AG04450 (cell line): ENCODE measurements at places on chromosomes 7 and 10. TPM values are rescaled to one million over a fixed set of nuclear protein-coding genes. Genes with fewer than 3 reads are reported as not detected.

NUTM2D gene
- polyA plus RNA-seq, result 0.78 TPM in 2 replicates

PVRIG gene
- 0.42 TPM in 1 of 2 replicates, not detected in the other for polyA plus RNA-seq

PLPP4 gene
- polyA plus RNA-seq, result 0.10 TPM in 1 of 2 replicates, not detected in the other

GIMAP4 gene
- polyA plus RNA-seq, result not detected in 2 replicates

RPEL1 gene
- polyA plus RNA-seq, result 0.15 and 0.20 TPM in 2 replicates

TMEM213 gene
- polyA plus RNA-seq, result not detected in 2 replicates

DLX5 gene
- polyA plus RNA-seq, result not detected in 2 replicates

FAM13C gene
- polyA plus RNA-seq, result 3.1 and 4.6 TPM in 2 replicates

PLCE1 gene
- 2.0 and 2.2 TPM in 2 replicates for polyA plus RNA-seq

GRCh38 chr7:82266081-82266480 lies 177.5 kb downstream of the CACNA2D1 start:
- no peak for DNase-seq

- DNase-seq, result no peak
These were observed 3.7 kb upstream of the GDF10 start for GRCh38 chr10:47296156-47296894.

- DNase-seq, result no peak
These were observed 49.9 kb downstream of the ZNF365 start for GRCh38 chr10:62424026-62424425.

DNA sequence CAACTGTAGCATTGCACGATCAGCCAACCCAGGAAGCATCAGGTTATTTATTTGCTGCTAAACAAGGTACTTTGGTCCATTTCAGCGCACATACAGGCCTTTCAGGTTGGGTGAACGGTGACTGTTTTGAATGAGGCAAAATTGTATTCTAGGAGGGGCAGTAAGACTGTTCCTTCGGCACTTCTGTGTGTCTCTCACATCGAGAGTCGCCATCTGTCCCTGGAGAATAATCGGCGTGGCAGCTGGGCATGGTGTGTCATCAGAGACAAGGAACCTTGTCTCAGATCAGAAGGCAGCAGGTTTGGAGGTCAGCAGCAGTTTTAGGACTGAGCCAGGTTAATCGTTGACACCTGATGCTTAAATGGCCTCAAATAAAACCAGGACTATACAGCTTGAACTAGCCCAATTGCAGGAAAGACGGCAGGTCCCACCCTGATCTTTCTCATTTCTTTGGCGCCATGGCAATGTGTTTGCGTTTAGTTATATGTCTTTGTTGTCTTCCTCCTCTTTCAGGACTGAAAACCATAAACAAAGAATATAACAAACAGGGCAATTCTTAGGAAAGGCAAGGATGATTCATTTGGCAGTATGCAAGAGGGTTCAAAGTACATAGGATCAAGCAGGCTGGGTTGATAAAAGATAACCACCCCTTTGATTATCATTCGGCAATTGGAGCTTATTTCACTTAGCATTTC lies 92.0 kb upstream of the PRR15 start:
- no peak for DNase-seq

GRCh38 chr7:35734001-35734483 lies 39.1 kb upstream of the HERPUD2 start:
- no peak for DNase-seq

DNA sequence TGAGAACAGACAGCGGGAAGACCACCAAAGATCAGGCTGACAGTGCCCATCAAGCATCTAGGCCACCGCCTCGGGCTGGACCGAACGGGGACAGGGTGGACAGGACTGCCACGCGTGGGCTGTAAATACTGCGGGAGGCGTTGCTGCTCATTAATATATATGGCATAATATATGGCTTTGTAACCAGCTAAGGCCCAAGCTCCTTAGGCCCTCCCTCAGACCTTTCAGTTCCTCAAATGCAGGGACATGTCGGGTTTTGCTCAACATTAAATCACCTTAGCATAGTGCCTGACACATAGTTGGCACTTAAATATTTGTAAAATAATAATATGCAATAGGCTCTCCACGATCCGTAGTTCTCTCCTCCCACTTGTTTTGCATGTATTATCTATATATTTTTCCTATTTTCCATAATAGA lies 402 bp upstream of the TMEM168 start:
- DNase-seq, result no peak

GRCh38 chr7:151310578-151310977 lies 31.0 kb upstream of the NUB1 start:
- no peak for DNase-seq

DNA sequence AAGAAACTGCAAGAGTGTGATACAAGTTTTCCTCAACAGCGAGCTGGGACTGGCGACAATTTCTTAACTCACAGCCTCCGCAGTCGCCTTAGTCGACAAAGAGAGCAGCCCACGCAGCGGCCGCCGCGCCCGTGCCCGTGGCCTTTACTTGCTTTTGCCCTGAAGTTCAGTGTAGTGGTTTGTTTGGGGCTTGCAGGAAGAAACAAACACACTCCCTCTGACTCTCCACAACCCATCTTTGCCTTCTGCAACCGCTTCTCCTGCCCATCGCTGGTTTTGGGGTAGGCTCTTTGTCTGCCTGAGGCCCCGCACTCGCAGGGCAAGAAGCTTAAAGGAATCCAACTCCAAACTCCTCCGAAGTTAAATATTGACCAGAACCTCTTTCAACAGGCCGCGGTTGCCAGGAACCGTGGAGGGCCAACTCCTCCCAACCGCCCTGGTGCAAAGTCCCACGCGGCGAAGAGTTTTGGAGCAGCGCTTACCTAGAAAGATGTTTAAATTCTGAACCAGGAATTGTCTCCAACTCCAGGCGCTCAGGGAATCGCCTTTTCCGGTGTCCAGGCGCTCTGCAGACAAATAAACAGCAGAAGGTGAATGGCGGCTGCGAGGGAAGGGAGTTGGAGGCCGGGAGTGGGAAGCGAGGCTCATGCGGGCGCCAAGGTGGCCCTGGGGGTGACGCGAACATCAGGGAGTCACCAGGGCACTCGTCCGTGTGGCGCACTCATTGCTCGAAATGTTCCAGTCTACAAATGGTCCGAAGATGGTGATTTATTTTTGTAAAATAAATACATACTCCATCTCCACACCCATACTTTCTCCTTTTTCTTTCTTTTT lies 8.3 kb downstream of the HOXA4 start:
- DNase-seq, result no peak

DNA sequence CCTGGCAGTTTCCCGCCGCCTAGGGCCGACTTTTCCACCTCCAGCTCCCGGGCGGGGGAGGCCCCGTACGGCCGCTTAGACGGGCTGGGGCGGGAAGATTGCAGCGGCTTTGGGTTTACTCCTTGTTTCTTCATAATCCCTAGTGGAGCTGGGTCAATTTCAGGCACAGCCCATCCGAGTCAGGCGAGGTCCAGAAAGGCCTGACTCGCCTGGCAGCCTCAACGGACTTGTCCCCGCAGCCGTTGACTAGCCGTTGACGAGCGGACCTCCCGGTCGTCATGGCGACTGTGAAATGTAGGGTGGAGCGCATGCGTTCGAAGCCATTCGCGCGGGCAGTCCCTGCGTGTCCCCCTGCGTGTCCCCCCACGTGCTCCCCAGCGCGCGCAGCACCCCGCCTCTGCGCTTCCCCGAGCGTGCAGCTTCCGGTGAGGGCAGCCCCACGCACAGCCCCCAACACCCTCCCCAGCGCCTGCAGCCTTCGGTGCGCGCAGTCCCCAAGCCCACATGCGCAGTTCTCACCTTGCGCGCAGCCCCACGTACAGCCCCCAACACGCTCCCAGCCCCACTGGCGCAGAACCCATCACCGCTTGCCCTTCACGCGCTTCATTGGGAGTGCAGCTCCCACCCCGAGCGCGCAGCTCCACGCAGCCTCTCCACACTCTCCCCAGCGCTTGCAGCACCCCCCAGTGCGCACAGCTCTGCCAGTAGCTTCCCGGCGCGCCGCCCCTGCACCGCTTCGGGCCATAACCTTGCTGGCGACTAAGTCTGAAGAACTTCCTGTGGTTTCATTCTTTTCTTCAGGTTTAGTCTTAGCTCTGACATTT lies 67.8 kb downstream of the TBX20 start:
- no peak for DNase-seq

DNA sequence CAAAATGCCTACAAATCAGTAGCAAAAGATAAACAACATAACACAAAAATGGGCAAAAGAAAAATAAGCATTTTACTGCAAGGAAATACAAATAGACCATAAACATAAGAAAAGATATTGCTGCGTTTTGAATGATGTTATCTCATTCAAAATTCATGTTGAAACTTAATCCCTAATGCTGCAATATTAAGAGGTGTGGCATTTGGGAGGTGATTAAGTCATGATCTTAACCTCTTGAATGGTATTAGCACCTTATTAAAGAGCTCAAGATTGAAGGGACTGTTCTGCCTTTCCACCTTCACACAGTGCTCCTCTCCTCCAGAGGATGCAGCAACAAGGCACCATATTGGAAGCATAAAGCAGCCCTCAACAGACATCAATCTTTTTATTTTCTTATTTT lies 12.4 kb upstream of the TNKS2 start:
- DNase-seq, result no peak

DNA sequence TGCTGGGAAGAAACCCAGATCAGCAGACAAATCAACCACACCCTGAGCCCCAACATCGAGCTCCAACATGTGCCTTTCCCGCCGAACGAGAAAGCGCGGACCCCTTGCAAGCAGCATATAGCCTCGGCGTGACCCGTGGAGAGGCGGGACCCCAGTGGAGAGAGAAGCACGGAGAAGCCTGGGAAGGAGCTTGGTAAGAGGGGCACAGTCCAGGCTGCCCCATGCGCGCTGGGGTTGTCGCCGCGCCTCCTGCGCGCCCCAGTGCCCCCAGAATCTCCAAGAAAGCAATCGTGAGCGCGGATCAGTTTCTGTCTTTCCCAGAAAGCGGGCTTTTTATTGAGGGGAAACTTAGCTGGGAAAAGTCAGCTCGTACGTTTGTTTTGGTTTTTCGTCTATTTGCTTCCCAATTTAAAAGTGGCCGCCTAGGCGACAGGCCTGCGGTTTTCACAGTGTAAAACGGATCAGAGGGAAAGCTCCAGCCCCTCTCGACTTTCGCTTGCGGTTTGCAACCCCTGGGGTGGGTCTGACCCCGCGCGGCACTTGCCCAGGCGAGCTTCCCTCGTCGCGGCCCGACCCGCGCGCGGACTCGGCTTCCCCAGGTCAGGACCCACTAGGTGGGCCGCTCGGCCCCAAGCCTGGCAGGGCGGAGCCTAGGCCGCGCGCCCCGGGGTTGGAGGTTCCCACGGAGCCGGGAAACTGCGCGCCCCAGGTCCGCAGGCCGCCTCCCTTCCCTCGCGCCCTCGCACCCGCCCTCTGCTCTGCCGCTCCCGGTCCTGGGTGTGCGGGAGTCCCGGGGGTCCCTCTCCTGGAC lies 31.1 kb downstream of the SKIDA1 start:
- no peak for DNase-seq

DNA sequence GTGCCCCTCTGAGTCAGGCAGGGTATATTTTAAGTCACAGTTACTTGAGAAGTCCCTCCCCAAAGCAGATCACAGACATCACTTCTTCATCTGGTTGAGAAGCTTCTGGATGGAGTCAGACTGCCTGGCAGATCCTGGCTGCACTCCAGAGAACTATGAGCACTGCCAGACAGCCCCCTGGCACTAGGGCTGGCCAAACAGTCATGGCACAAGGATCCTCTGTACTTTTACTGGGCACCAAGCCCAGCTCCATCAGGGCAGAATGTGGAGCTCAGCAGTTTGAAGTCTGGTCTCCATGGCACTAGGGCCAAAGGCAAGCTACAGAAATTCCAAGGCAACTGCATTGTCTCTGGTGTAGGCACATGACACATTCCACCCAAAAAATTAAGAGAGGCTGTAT lies 162.1 kb downstream of the NRG3 start:
- DNase-seq, result no peak

GRCh38 chr7:12674861-12675260 lies 12.6 kb upstream of the ARL4A start:
- DNase-seq, result no peak

DNA sequence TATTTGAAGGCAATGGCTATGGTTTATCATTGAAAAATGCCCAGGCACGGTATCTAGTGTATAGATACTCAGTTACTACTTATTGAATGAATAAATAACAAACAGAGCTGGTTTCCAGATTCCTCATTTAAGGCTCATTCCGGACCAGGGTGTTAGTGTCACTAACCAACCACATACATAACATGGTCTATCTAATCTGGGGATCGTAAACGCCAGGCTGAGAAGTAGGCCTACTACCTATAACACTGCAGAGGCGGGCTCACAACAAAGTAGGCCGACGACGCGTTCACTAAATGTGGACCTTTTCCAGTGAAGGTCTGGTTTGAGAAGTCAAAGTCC lies 423 bp downstream of the LSM5 start:
- no peak for DNase-seq

DNA sequence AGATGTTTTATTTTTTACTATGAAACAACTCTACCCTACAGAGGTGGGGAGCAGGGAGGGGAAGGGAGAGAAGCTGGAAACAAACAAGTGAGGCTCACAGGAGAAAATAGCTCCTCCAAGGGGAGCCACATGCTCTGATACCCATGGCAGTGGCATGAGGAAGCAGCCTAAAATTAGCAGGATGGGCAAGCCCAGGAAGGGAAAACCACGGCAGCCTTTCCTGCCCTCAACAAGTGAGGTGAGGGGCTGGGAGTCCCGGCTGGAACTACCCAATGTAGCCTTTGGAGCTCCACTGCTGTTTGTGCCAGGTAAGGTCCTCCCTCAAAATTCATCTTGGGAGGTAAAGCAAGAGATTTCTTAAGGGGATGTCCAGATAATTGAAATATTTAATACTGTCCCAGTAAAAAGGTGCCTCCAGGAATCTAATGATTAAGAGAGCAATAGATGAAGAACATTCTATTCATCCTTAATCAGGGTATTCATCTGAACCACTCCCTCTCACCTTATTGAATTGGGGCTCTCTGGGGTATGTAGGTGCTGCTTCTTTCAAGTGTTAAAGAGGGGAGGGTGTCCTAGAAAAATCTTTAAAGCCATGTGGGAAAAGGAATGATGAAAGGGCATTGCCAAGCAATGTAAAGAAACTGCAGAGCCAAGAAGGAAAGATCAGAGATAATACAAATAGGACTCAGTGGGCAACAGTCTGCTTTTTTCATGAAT lies 12.8 kb upstream of the HERC4 start:
- DNase-seq, result no peak

DNA sequence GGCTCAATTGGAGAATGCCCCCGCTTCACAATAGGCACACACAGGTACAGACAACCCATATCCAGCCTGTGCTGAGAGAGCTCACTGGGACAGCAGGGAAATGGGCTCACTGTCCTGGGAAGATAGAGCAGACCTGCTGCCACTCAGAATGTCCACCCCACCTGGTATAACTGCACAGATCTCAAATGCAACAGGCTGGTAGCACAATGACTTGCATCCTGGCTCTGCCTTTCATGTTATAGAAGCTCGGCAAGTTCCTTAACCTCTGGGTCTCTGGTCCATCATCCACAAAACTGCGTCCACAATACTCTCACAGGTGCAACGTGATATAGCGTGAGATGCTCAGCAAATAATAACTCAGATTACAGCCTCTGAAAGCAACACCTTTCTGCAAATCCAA lies 295.4 kb downstream of the GRID1 start:
- DNase-seq, result no peak

DNA sequence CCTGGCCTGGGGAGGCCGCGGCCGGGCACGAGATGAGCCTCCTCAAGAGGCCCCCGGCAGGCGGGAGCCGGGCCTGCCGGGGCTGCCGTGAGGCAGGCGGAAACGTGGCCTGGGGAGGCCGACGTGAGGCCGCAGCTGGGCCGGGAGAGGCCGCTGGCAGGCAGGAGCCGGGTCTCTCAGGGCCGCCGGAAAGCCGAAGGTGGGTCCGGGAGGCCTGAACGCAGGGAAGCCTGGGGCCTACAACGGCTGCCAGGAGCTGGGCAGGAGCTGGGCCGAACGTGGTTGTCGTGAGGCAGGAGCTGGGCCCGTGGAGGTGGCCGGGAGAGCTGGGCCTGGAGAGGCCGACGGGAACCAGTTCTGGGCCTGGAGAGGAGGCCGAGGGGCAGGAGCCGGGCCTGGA lies 171.9 kb downstream of the TPST1 start:
- no peak for DNase-seq

- peak; percentile 85 for DNase-seq
These were observed 1.5 kb upstream of the KAZALD1 start for GRCh38 chr10:101060036-101060950.
